B cell (primary cell): ENCODE measurements at places on chromosomes 5 and 9.

DNA sequence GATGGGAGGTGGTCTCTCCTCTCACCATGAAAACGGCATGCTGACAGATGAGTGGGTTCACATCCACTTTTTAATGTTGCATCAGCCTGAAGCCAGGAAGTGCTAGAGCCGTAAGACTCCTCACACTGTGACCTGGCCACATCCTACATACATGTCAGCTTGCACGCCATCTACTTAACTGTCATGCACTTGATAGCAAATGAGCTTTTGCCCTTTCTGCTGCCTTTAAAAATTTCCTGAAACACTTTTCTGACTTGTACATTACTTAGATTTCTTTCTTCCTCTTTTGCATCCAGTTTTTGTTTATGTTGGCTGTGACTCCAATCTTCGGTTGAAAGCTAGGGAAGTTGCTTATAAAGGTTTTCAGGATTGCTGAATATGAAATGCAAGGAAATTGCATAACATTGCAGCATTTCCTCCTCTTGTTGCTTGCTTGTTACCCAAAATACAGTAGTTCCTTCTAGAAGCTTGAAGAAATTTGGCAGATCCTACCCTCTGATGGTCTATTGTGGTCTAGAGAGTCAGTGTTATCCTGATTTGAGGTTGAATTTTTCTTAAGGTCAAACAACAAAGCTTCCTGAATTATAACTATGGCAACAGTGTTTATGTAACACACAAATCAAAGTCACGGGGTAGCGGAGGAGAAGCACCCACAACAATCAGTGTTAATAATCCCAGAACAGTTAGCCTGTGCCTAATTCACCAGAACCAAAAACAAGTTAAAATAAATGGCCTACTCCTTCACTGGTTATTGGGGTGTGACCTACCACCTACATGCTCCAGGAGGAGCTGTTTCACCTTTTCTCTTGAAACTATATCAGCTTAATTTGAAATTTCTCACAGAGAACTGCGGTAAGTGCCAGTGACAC, 232.5 kb downstream of the ARHGAP26 start:
- H3K27me3 ChIP-seq, result no peaks in the 10 kb centered on the region
- H3K4me3 ChIP-seq, result no peak overlapping the region
- peak overlapping the region; percentile 81 for H3K27ac ChIP-seq
- peaks cover 59% of the 10 kb centered on the region for H3K4me1 ChIP-seq
- peak; percentile 76 for DNase-seq
- no peaks in the 10 kb centered on the region for H3K36me3 ChIP-seq

DNA sequence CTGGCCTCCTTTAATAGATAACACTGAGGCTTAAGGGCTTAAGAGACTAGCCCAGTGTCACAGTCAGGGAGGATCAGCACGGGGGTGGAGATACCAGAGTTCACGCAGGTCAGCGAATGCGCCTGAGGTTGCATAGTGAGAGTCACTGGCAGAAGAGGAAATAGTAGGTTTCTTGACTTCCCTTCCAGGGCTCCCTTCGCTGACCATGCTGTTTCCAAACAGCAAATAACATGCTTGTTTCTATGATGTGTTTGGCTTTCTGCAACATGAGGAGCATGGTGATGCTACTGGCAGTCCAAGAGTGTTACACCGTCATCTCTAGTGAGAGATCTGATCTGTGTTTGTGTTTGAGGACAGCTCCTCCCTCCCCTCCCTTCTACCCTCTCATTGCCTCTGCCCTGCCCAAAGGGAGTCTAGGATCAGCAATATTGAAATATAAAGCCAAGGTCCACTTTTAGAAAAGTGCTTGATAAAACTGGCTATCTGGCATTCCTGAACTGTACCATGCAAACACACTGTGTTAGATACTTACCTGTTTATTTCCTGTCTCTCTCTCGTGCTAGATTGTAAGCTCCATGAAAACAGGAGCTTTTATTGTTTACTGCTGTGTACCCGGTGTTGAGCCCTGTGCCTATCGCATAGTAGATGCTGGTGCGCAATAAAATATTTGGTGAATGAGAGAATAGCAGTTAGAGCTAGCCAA, 12.3 kb downstream of the TLE4 start:
- peak; percentile 35 for DNase-seq
- no peak overlapping the region for H3K27ac ChIP-seq
- H3K4me3 ChIP-seq, result no peak overlapping the region
- no peaks in the 10 kb centered on the region for H3K27me3 ChIP-seq
- peaks cover 7% of the 10 kb centered on the region for H3K36me3 ChIP-seq

GRCh38 chr9:115086886-115087285, 31.1 kb downstream of the TNC start:
- DNase-seq, result no peak
- no peaks in the 10 kb centered on the region for H3K36me3 ChIP-seq
- no peaks in the 10 kb centered on the region for H3K4me1 ChIP-seq
- no peak overlapping the region for H3K4me3 ChIP-seq

DNA sequence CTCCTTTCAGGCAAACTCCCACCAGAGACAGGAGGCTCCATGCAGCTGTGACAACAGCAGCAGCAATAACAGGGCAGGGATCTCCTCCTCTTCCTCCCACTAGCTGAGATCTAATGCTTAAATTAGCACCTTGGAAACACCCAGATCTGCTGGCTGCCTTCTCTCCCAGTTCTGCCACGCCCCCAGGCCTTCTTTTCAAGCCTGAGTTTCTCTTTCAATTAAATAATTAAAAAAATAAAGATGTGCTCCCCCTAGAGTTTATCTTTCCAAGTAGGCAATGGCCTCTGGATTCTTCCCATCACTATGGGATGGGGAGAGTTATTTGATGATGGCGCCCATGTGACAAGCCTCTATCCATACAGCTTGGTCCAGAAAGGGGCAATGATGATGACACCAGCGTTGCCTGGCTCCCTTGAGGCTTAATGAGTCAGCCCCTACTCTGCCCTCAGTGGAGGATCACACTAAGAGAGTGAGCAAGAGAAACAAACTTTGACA, 3.8 kb downstream of the FAM219A start:
- H3K27me3 ChIP-seq, result no peaks in the 10 kb centered on the region
- H3K27ac ChIP-seq, result no peak overlapping the region
- H3K36me3 ChIP-seq, result no peaks in the 10 kb centered on the region
- no peak for DNase-seq
- no peak overlapping the region for H3K4me3 ChIP-seq
- H3K4me1 ChIP-seq, result peaks cover 14% of the 10 kb centered on the region

- H3K27ac ChIP-seq, result no peak overlapping the region
- H3K27me3 ChIP-seq, result peaks cover 8% of the 10 kb centered on the region
- DNase-seq, result peak; percentile 8
- H3K36me3 ChIP-seq, result no peaks in the 10 kb centered on the region
These were observed 186.7 kb downstream of the PDZD2 start for GRCh38 chr5:31825518-31826068.
